Endothelial cell (in vitro differentiated cells): ENCODE measurements at places on chromosomes 16 and 17. TPM values are rescaled to one million over a fixed set of nuclear protein-coding genes. Genes with fewer than 3 reads are reported as not detected.

DNA sequence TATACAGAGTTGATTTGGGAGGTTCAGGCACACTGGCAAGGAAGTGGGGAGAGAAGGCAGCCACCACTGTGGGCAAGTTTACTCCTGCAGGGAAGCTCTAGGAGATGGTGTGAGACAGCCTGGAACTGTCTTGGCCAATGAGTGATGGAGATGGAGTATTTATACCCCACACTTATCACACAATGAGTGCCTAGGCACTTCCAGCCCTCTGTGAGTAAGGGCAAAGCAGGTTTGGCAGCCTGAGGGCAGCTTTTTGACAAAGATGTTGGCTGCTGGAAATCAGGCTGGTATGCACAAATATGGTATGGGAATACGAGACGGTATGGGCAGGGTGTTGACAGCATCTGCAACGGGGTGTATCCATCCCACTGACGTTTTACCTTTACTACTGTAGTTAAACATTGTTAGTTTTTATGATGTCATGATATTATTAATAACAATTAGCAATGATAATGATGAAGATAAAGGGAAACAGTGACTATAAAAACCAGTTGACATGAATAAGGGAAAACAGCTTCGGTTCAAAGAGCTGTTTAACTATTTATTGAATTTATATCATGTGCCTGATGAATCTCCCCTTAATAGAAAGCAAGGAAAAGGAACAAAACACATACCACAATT, 149.9 kb downstream of the CDK5R1 start:
- DNase-seq = no peak

- DNase-seq = no peak
Measured at GRCh38 chr17:31321966-31322365, 544 bp upstream of the EVI2A start.

GRCh38 chr17:10605221-10605783, 51.8 kb downstream of the MYH3 start:
- DNase-seq = no peak

- DNase-seq = no peak
Measured at GRCh38 chr17:1792495-1793446, 30.9 kb downstream of the SERPINF1 start.

DNA sequence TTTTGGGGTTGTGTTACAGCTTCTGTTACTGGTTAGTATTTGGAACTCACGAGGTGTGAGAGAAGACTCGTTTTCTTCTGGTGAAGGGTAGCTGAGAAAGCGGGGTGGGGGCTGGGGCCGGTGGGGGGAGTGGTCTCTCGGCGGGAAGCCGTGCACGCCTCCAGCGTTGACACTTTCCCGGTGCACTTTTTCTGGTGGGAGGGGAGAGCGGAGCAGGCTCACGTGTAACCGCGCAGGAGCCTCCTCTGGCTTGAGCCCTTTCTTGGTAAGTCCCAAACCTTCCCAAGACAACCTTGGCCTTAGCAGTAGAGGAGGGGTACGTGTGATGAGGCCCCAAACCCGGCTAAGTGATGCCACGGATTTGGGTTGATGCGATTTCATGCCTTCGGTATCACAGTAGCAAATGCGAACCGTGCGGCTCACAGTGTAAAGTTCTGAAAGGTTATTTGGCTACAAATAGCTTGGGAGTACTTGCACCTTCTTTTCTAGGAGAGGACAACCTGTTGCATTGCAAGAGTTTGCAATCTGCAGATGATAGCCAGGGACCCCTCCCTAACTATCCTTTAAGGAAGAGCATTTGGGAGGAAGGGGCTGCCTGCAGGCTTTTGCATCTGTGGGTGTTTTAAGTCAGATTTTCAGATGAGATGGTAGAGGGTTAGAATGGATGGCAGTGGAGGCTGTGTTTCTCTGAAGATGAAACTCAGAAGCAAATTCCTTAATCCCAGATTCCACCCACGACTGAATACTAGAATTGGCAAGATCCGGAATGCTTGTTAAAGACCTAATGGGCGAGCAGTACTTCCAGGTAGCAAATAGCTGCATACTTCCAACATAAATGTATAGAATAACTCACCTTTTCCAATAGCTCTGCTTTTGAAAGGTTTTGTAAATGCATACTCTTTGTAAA, 1.5 kb downstream of the HLF start:
- DNase-seq = peak; percentile 10

- DNase-seq = no peak
Measured at GRCh38 chr16:82389956-82390650, 220.1 kb upstream of the MPHOSPH6 start.

DNA sequence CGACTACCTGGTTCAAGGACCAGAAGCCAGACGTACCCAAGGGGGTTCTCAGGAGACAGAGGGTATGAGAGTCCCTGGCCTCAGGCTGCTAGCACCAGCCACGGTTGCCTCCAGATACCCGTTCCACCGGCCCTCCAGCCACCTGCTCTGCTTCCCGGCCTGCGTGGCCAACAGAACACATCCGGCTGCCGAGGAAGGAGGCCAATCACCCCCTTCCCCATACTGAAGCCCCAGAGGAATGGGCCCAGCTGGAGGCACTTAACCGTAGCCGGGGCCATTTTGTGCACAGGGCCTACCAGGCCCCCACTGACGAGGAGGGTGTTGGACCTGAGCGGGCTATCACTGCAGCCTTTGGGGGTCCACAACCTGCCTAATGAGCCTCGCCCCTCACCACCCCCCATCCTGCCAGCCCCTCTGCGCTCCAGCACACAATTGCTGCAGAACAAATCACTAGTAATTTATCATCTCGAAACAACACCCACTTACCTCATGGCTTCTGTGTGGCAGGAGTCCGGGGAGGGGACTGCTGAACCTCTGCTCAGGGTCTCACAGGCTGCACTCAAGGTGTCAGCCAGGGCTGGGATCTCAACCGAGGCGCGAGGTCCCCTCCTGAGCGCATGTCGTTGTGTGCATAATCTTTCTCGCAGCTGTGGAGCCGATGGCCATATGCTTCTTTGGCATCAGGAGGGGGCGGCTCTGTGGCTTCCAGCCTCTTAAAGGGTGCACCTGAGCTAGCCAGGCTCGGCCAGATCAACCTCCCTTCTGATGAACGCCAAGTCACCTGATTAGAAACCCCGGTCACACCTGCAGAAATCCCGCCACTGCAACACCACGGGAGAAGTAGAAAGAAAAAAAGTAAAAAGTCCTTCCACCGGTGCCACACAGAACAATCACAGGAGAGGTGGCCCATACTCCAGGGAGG, 10.1 kb upstream of the KREMEN2 start:
- DNase-seq = no peak

The TBC1D3B gene
- total RNA-seq = 8.9 TPM

The FOXF1 gene
- total RNA-seq = 0.69 TPM

The ZP2 gene
- 4.1 TPM for total RNA-seq

The PRKCA gene
- total RNA-seq = 2.1 TPM

The MT4 gene
- not detected for total RNA-seq

The RHBDL1 gene
- 1.6 TPM for total RNA-seq

The CACNG1 gene
- not detected for total RNA-seq

The TEKT1 gene
- 1.2 TPM for total RNA-seq

The LPO gene
- total RNA-seq = 0.31 TPM

The GAS7 gene
- total RNA-seq = 7.0 TPM
